ENCODE measurements at places on chromosomes 1 and 21. TPM values are rescaled to one million over a fixed set of nuclear protein-coding genes. Genes with fewer than 3 reads are reported as not detected.

DNA sequence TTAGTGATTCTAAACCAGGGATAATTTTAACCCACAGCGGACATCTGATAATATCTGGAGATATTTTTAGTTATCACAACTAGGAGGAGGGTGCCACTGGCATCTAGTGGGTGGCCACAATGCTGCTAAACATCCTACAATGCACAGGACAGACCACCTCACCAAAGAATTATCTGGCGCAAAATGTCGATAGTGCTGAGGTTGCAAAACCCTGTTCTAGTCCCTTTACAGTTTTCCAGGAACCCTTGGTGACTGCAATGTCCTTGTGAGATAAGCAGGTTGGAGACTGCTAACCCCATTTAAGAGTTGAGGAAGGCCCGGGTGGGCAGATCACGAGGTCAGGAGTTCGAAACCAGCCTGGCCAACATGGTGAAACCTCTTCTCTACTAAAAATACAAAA is 163.1 kb upstream of the BEND5 start:
- DNase-seq = no peak

- no peak for DNase-seq
These were observed 162.7 kb downstream of the DNM3 start for GRCh38 chr1:172003766-172004530.

- no peak for DNase-seq
These were observed 31.4 kb upstream of the MYOC start for GRCh38 chr1:171683870-171684269.

- peak; percentile 62 for DNase-seq
These were observed 1.0 kb upstream of the EFNA1 start for GRCh38 chr1:155126556-155127104.

GRCh38 chr1:183966487-183966886 is 71.0 kb downstream of the COLGALT2 start:
- no peak for DNase-seq

- DNase-seq = peak; percentile 84
These were observed 64.9 kb upstream of the FCGR2A start for GRCh38 chr1:161440312-161440894.

- DNase-seq = no peak
These were observed 4.7 kb downstream of the ADIPOR1 start for GRCh38 chr1:202953392-202953791.

DNA sequence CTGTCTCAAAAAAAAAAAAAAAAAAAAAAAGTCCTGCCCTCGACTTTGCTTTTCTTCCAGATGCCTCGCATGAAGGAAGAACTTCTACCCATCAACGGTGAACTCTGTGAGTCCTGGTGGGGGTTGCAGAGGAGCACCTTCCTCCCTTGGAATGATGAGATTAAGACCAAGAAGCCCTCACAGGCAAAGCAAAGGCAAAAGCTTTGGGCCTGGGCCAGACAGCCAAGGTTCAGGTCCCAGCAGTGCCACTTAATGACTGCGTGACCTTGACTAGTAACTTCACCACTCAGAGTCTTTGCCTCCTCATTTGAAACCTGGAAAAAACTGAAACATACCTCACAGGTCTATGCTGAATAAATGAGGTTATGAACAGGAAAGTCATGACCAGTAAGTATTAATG is 55.5 kb downstream of the ZSCAN20 start:
- DNase-seq = no peak

- no peak for DNase-seq
These were observed 2.6 kb downstream of the ERG start for GRCh38 chr21:38495696-38496095.

CLIC6 gene
- total RNA-seq = 2.0 TPM

ITLN1 gene
- total RNA-seq = 0.51 TPM

SAMD11 gene
- 2.7 TPM for total RNA-seq

SPATA21 gene
- total RNA-seq = 0.90 TPM

UBE2U gene
- 0.60 TPM for total RNA-seq

CNTN2 gene
- not detected for total RNA-seq

Measured in pancreas (tissue), 10 donors.